GM04503 (cell line): ENCODE measurements at places on chromosomes 1 and 21.

DNA sequence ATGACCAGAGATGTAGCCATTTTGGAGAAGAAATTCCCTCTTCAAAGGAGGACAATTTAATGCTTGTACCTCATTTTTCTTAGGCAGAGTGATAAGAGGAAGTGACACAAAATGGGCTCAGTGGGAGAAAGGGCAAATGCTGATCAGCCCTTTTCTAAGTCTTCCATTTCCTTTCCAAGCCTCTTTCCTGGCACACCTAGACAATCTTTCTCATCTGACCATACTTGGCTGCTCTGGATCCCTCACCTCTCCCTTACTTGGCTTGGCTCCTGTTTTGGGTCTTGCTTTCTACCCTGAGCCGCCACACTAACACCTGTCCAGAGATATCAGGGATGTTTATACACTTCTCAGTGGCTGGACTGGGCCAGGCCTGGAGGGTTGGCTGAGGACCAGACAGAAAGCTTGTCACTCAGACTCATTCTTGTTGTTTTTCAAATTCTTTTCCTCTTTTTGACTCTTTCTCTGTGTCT is 13.1 kb downstream of the TXNIP start:
- no peak for DNase-seq

DNA sequence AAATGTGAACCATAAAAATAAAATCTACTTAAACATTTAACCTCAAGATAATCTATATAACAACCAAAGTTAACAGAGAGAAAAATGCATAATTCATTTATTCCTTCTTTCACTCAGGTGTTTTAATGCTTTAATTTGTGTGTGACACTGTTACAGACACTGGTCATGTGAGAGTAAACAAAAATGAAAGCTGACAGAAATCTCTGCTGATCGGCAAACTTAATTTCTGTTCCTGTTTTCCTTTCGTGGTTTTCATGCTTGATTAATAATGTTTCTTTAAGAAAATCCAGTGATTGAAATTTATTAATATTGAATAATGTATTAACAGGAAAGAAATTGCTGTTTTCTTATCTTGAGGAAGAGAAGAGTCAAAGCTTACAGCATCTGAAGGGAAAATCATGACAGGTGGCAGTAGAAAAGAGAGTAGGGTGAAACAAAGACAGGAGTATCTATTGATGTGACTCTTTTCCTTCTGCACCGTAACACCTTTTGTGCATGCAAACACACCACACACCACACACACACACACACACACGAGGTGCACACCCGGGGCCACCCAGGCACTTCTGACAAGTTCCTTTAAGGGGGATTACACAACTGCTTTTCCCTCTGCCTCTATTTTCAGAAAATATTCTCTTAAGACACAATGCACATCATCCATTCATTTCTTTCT is 1.6 kb downstream of the OR2AK2 start:
- no peak for DNase-seq

- no peak for DNase-seq
These were observed 27.7 kb upstream of the SDE2 start for GRCh38 chr1:226026833-226027232.

DNA sequence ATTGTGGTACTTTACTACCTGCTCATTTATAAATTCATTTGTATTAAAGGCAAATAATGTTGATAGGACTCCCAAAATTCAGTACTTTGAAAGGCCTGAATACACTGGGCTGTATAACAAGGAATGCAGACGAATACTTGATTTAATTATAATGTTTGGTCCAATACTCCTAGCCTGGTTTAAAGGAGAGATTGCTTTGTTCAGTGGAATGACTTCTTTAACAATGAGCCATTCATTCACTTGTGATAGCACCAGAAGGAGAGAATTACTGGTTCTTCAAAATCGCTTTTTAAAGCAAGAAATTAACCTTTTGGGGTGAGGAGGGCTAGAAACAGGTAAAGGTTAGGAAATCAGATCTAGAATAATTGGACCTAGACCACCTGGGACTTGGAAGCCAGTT is 28.3 kb upstream of the ENAH start:
- no peak for DNase-seq

DNA sequence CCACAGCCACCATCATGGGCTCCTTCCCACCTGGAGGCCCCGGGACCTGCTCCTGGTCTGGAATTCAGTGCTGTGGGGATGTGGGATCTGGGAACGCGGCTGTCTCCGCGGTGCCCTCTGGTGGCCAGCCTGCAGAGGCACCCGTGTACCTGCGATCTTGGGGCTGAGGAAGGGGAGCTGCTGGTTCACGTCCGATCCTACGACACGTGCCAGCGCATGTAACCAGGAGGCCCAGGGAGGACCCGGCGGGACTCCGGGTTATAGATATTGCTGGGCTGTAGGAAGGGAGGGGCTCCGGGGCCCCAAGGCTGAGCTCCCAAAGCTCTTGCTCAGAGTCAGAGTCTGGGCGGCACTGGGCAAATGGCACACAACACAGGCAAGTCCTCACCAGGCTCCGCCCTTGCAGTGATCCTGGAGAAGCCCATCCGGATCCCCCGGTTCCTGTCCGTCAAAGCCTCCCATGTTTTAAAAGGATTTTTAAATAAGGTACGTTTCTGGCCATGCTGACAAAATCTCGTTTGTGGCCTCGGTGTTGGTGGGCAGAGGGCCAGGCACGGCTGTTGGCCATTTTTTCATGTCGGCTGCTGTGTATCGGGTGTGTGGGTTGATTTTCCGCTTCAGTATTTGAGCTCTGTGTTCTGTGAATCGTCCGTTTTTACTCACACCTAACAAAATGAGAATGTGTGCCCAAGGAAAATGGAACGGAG is 20.1 kb downstream of the FAAP20 start:
- no peak for DNase-seq

GRCh38 chr1:42931911-42932422 is 26.7 kb downstream of the SLC2A1 start:
- no peak for DNase-seq

DNA sequence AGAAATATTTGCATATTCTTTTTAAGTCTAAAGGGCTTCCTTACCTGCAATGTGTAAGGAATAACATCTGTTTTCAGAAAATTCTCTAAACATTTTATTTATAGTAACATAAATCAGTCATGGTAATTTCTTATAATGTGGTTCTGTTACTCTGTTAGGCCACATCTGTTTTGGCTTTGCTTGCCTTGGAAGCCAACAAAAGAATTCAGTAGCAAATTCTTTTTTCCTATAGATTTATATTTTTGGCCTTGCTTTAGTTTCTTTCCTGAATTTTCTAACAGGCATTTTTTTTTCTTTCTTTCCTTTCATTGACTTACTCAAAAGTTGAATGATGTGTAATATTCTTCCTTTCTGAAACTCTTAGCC is 72.2 kb downstream of the OSBPL9 start:
- no peak for DNase-seq
